ENCODE measurements at places on chromosomes 5 and 9. TPM values are rescaled to one million over a fixed set of nuclear protein-coding genes. Genes with fewer than 3 reads are reported as not detected.

The GLE1 gene
- 25.1 TPM for total RNA-seq

The IL5 gene
- not detected for total RNA-seq

The FANCG gene
- total RNA-seq = 11.6 TPM

The RMRP gene
- total RNA-seq = 1,749 TPM

The CBY3 gene
- not detected for total RNA-seq

The ARID3C gene
- not detected for total RNA-seq

DNA sequence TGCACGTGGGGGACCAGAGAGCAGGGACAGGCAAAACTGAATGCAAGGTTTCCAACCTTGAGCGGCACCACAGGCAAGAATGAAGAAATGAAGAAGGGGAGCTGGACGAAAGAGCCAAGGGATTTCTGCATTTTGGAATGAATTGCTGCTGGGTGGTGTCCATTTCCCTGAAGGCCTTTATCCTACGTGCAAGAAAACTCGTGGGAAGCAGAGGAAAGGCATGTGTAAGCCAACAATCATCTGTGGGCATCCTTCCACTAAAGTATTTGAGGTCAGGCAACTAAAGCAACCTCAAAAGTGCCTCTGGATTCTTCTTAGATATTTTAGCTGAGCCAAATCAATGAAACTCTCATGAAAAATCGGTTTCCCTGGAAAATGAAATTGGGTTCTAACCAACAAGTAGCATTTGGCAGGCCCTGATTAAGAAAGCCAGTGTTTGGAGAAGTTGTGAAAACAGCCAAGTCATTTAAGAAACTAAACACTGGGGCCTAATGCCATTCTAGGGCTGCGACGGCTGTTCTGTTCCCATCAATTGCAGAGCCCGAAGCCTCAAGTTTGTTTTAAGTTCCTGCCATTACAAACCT lies 4.7 kb upstream of the TGFBI start:
- peaks cover 12% of the 10 kb centered on the region for H3K4me1 ChIP-seq
- no peaks in the 10 kb centered on the region for H3K27me3 ChIP-seq
- no peak overlapping the region for H3K4me3 ChIP-seq

DNA sequence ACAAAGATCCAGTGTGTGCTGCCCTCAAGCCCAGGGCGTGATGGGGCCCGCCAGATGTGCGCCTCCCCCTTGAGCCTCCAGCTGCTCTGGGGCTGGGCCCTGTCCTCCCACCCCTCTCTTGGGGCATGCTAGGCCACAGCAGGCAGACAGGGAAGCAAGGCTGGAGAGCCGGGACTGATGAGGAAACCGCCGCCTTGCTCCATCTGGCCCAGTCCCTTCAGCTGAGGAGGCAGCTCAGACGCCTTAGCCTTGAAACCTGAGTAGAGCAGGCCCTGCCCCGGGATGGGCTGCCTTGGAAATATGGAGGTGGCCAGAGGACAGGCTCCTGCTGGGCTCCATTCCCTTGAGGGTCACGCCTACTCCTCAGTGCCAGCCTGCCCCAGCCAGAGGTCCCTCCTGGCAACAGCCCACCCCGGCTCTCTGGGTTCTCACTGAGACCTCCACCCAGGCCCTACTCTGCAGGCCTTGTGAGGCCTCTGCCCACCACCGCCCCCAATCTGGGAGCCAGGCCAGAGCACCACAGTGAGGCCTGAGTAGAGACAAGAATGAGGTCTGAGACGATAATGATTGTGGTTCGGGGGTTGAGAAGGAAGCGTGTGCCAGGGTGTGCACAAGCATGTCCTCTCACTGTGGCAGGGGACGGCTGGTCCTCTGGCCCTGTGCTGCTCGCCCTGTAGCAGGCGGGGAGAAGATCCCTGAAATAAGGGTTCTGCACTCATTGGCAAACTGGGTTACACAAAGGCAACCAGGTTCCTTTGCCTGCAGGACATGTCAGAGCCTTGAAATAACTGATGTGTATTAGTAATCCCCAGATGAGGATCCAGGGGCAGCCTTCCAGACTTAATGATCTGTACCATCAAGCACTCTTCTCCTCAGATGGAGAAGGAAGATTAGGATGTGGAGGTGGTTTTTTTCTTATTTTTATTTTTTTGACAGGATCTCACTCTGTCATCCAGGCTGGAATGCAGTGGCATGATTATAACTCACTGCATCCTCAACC lies 30.9 kb downstream of the CXXC5 start:
- no peaks in the 10 kb centered on the region for H3K36me3 ChIP-seq
- H3K4me1 ChIP-seq = no peaks in the 10 kb centered on the region
- H3K4me3 ChIP-seq = no peak overlapping the region
- DNase-seq = no peak
- peak overlapping the region; percentile 69 for H3K27ac ChIP-seq

DNA sequence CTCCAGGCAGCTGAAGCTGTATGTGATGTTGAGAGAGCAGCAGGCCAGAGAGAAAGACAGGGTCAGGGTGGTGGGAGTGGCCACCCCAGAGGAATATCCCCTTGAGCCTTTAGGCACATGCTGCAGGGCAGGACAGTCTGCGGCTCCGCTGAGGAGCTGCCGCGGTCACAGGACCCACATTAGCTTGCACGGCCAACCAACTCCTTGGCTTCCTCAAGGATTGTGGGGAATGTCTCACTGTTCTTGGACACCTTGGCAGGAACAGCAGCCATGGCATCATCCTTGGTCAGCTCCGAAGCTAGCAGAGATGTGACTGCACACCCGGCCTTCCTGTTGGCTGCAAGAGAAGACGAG lies 27.8 kb downstream of the PCDHGC5 start:
- H3K27me3 ChIP-seq = no peaks in the 10 kb centered on the region
- no peak overlapping the region for H3K4me3 ChIP-seq
- no peak for DNase-seq
- H3K36me3 ChIP-seq = peaks cover 28% of the 10 kb centered on the region
- H3K4me1 ChIP-seq = peaks cover 27% of the 10 kb centered on the region

GRCh38 chr5:75463726-75464125 lies 47.7 kb downstream of the CERT1 start:
- no peak overlapping the region for H3K4me3 ChIP-seq
- H3K27ac ChIP-seq = no peak overlapping the region
- no peaks in the 10 kb centered on the region for H3K36me3 ChIP-seq
- H3K4me1 ChIP-seq = peaks cover 20% of the 10 kb centered on the region
- no peaks in the 10 kb centered on the region for H3K27me3 ChIP-seq
- no peak for DNase-seq

- no peaks in the 10 kb centered on the region for H3K36me3 ChIP-seq
- no peak for DNase-seq
- H3K4me1 ChIP-seq = no peaks in the 10 kb centered on the region
- H3K27me3 ChIP-seq = no peaks in the 10 kb centered on the region
- H3K27ac ChIP-seq = no peak overlapping the region
These were observed 340.4 kb upstream of the RGMB start for GRCh38 chr5:98433022-98433421.

DNA sequence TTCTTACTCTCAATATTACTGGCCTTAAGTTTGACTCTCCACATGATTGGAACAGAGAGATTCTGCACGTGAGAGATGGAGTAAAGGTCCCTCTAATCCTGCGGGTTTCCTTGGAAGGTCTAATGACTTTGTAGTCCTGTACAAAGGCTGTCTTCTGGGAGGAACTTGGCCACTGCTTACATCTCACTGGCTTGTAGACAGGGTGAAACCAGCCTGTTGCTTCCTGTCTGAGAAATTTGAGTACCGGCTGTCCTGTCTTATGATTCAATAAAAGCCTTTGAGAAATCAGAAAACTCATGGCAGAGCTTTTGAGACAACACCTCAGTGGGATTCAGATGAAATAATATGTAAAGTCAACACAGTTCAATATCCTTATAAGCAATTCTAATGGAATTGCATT lies 43.0 kb downstream of the IL31RA start:
- DNase-seq = no peak
- no peaks in the 10 kb centered on the region for H3K4me1 ChIP-seq
- H3K4me3 ChIP-seq = no peak overlapping the region

- no peak overlapping the region for H3K4me3 ChIP-seq
- no peak for DNase-seq
- no peak overlapping the region for H3K27ac ChIP-seq
- no peaks in the 10 kb centered on the region for H3K4me1 ChIP-seq
- no peaks in the 10 kb centered on the region for H3K27me3 ChIP-seq
These were observed 24.9 kb upstream of the CCDC112 start for GRCh38 chr5:115321309-115321708.

DNA sequence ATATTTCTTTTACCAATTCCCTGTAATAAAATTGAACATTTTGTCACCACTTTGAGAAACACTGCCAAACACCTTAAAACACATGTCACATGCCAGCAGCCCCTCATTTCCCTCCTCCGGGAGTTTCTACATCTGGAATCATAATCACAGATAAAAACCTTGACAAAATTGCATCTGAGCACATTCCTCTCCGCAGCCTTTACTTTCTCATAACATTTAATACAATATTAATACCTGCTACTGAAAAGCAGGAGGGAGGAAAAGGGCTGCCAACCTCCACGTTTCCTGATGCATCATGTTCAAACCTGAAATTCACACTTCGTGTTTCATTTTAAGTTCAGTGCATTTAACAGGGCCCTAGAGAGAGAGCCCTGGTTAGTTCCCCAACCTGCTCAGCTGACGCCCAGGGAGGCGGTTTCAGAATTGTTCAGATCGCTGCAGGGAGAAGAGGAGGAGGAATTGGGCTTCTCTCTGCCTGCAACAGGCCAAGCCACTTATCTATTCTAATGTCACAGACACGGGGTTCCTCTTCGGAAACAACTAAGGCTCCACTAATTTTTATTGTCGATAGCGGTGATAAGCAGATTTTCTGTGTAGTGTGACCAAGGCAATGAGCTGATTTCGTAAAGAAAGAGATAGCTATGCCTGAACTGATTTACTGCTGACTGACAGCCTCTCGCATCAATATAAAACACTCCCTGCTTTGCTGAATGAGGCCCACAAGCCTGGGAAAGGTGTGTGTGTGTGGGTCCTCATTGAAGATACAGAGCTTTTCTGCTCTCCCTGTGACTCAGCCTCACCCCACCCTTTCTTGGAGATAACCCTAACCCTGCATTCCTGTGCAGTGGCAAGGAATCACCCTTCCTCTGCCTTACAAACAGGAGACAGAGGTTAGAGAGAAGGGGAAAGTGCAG lies 4.9 kb upstream of the LHX2 start:
- H3K36me3 ChIP-seq = no peaks in the 10 kb centered on the region
- H3K4me3 ChIP-seq = no peak overlapping the region
- H3K27me3 ChIP-seq = peaks cover 93% of the 10 kb centered on the region
- H3K27ac ChIP-seq = no peak overlapping the region
- H3K4me1 ChIP-seq = peaks cover 27% of the 10 kb centered on the region

DNA sequence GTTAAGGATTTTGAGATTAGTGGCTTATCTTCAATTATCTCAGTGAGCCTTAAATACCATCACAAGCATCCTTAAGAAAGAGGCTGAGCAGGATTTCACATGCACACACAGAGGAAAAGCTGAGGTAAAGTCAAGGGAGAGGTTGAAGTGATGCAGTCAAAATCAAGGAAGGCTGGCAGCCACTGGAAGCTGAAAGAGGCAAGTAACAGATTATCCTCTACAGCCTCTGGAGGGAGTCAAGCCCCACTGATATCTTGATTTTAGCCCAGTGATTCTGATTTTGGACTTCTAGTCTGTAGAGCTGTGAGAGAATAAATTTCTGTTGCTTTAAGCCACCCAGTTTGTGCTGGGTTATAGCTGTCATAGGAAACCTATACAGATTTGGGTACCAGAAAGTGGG lies 80.1 kb downstream of the ANKRD31 start:
- H3K27ac ChIP-seq = no peak overlapping the region
- DNase-seq = no peak
- no peak overlapping the region for H3K4me3 ChIP-seq
- no peaks in the 10 kb centered on the region for H3K27me3 ChIP-seq

- no peak overlapping the region for H3K27ac ChIP-seq
- no peak for DNase-seq
- no peak overlapping the region for H3K4me3 ChIP-seq
- H3K27me3 ChIP-seq = no peaks in the 10 kb centered on the region
- H3K36me3 ChIP-seq = no peaks in the 10 kb centered on the region
These were observed 8.7 kb downstream of the IGIP start for GRCh38 chr5:140134277-140134935.

GRCh38 chr5:56918054-56918453 lies 8.7 kb downstream of the SETD9 start:
- no peaks in the 10 kb centered on the region for H3K27me3 ChIP-seq
- peaks cover 12% of the 10 kb centered on the region for H3K36me3 ChIP-seq
- H3K4me3 ChIP-seq = no peak overlapping the region
- no peaks in the 10 kb centered on the region for H3K4me1 ChIP-seq

GRCh38 chr5:108264533-108264932 lies 117.4 kb downstream of the FBXL17 start:
- H3K4me1 ChIP-seq = no peaks in the 10 kb centered on the region
- no peaks in the 10 kb centered on the region for H3K27me3 ChIP-seq

- DNase-seq = no peak
- H3K4me1 ChIP-seq = no peaks in the 10 kb centered on the region
- no peak overlapping the region for H3K4me3 ChIP-seq
- no peaks in the 10 kb centered on the region for H3K27me3 ChIP-seq
- H3K27ac ChIP-seq = no peak overlapping the region
These were observed 57.1 kb downstream of the SUB1 start for GRCh38 chr5:32642276-32643002.

GRCh38 chr9:101325053-101325452 lies 59.8 kb downstream of the BAAT start:
- no peak for DNase-seq
- no peak overlapping the region for H3K27ac ChIP-seq
- H3K4me1 ChIP-seq = no peaks in the 10 kb centered on the region
- H3K27me3 ChIP-seq = no peaks in the 10 kb centered on the region
- no peaks in the 10 kb centered on the region for H3K36me3 ChIP-seq
- H3K4me3 ChIP-seq = no peak overlapping the region

DNA sequence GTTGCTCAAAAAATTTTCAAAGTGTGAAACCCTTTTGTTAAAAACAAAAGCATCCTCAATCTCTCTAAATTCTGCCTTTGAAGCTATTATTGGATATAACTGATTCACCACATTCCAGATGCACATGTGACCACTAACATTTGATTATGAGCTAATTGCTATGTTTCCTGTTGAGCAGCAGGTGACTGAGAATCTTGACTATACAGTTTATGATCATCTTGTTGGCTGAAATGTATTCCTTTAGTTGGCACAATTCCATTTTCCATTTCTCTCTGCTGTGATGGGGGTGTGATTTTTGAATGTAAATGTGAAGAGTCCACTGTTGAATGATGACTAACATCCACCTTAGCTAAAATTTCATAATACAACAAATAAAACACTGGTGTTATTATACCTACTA lies 10.7 kb downstream of the LYSMD3 start:
- no peak for DNase-seq
- no peaks in the 10 kb centered on the region for H3K4me1 ChIP-seq
- no peak overlapping the region for H3K27ac ChIP-seq
- H3K36me3 ChIP-seq = no peaks in the 10 kb centered on the region
- no peak overlapping the region for H3K4me3 ChIP-seq

GRCh38 chr5:78691084-78691960 lies 42.8 kb upstream of the LHFPL2 start:
- no peak for DNase-seq
- H3K27me3 ChIP-seq = no peaks in the 10 kb centered on the region
- H3K36me3 ChIP-seq = no peaks in the 10 kb centered on the region
- H3K4me3 ChIP-seq = no peak overlapping the region
- no peak overlapping the region for H3K27ac ChIP-seq
